Stimulated activated CD4-positive, alpha-beta T cell treated with anti-CD3 and anti-CD28 coated beads, Interleukin-1b, Interleukin-23, amount 100 ng/mL, for 4 hours (primary cell): ENCODE measurements at places on chromosomes 3 and 15.

GRCh38 chr3:153146191-153147053 lies 15.6 kb upstream of the RAP2B start:
- DNase-seq, result no peak

GRCh38 chr3:38119821-38120692 lies 16.9 kb downstream of the ACAA1 start:
- no peak for DNase-seq

DNA sequence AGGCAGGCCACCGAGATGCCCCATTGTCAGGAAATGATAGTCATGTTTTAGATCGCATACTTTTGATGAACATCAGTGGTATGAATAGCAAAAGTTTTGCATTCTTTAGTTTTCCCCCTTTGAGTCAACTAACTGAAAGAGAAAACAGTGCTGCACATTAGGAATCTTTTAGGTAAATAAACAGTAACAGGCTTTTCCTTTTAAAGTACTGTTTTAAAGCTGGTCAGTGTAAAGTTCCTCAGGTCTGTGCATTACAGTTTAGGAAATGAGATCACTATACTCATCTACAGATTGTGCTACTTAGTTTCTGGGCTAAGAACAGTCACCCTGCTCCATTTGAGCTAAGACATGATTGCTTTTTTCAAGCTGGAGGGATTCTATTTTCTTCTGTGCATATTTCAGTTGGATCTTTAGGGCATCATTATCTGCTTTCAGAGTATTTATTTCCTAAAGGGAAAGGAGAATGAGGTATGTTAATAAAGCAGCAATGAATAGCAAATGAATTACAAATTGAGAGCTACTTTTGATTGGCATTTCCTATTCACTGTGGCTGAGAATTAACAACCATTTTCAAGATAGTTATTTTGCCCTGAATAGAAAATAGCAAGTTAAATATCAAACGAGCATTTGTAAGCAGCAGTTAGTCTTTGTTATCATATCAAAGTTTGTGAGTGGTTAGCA lies 36.5 kb downstream of the FAM98B start:
- no peak for DNase-seq

DNA sequence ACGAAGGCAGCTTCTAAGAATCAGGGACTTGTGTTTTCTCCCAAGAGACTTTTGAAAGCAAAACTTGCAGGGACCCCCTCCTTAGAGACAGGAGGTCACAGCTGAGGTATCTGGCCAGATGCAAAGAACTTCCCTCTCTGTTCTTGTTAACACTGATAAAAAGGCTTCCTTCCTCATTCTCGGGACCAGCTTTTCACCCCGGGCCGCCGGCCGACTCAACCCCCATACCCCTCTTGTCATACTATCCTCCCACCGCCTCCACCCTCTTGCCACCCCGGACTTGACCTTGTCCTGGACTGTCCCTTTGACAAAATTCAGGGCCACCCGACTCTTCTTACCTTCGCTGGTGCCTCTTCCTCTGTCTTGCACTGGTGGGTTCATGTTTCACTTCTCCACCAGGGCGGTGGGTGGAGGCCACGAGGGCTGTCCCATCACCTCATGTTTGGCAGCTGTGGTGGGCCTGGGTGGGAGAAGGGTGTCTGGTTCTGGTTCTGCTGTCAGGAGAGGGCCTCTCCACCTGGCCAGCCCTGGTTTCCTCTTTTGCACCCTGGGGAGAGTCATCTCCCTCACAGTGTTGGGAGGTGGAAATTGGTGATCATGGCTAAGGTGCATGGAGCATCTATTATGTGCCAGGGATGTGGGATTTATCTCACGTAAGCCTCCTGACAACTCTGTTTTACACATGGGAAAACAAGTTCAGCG lies 32.5 kb downstream of the BHLHE40 start:
- no peak for DNase-seq

DNA sequence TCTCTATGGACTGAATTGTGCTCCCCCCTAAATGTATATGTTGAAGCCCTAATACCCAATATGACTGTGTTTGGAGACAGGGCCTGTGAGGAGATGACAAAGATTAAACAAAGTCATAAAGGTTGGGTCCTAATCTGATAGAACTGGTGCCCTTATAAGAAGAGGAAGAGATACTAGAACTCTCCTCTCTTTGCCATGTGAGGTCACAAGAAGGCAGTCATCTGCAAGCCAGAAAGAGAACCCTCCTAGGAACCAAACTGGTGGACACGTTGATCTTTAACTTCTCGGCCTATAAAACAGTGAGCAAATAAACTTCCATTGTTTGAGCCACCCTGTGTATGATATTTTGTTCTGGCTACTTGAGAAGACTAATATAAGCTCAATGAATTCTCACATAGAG lies 31.6 kb upstream of the ENTPD3 start:
- DNase-seq, result no peak

DNA sequence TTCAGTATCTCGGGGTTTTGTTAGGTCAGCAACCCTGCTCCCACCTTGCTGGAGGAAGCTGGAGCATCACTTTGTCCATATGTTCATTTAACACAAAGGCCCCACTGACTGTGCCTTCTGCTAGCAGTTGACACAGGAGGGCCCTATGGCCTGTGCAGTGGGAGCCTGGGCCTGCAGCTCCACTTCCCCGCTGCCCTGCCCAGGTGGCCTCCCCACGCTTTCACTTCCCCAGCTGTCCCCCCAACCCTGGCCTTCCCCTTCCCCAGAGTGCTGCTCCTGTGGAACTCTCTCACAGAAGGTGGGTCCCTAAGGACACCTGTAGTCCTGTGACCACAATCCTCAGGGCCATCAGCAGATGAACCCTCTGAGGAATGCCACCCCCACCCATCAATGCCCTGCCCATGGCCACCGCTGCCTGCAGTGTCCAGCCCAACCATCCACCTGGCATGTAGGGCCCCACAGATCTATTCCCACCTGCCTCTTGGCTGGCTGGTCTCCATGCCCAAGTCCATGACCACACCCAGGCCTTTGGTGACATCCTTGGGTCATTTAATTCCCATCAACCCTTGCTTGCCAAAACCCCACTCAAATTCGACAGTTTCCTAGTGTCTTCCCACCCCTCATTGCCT lies 13.5 kb downstream of the TBC1D21 start:
- no peak for DNase-seq

- DNase-seq, result no peak
These were observed 75.0 kb upstream of the MBNL1 start for GRCh38 chr3:152193673-152194267.
